ENCODE measurements at places on chromosomes 12 and 14.

DNA sequence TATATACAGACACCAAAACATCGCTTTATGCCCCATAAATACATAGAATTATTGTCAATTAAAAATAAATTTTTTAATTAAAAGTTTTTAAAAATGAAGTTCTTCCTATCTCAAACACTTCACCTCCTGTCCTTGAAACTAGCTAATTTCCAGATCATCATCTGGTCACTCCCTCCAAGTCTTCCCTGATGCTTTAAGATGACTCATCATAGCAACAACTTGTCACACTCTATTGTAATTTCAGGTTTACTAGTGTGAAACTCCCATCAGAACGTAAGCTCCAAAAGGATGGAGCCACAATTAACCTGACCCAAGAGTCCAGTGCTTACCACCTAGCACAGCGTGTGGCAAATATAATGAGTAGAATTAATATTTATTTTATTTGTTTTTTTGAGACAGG, 16.3 kb downstream of the GXYLT1 start:
- DNase-seq, result no peak

DNA sequence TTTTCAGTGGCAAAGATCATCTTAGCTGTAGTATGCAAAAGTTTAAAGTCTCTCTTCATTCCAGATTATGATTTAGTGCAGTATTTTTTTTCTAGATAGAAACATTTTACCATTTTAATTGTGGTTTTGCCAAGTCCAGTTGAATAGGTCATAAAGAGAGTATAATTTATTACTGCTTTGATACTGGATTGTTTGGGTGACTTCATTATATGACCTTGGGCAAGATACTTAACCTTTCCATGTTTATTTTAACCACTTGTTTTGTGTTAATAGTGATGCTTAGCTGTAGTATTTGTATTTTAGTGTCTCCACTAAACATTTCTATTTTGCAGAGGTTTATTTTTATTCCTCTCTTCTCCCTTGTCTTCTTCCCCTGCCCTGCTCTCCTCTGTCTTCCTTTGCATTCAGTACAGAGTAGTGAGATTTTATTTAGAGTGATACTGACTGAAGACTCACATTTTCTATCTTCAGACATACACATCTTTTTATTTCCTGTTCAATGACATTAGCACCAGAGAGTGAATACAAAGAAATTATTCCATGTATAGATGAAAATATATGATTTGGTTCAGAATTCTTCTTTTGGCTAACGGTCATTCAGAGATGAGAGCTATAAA, 215.2 kb downstream of the ERC1 start:
- DNase-seq, result no peak

- no peak for DNase-seq
These were observed 49.5 kb downstream of the SLC2A13 start for GRCh38 chr12:40056373-40056772.

DNA sequence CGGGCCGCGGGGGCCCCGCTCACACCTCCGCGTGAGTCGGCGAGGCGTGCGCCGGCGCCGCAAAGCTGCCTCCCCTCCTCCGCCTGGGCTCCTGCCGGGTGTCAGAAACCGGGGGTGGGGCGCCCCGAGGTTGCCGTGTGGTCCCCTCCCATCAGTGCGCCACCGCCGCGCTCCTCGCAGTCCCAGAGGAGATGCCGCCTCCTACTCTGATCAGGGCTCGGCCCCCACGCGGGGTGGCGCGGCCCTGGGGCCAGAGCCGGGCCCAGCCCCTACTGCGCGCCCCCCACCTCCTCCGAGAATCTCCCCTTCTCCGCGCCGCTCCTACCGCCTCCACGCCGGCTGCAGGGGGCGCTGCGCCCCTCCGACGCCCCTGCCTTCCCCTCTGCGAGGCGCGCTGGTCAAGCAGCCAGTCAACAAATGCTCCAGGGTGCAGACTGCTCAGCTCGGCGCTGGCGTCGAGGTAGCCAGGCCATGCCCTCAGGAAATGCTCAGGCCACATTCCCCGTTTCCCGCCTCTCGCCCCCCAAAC, 467 bp upstream of the JAG2 start:
- DNase-seq, result no peak

GRCh38 chr12:115185506-115185905, 501.5 kb upstream of the TBX3 start:
- DNase-seq, result no peak
